ENCODE measurements at places on chromosomes 4 and X.
A peak's percentile ranks its signal among the peaks of the same experiment; 100 is the strongest.

DNA sequence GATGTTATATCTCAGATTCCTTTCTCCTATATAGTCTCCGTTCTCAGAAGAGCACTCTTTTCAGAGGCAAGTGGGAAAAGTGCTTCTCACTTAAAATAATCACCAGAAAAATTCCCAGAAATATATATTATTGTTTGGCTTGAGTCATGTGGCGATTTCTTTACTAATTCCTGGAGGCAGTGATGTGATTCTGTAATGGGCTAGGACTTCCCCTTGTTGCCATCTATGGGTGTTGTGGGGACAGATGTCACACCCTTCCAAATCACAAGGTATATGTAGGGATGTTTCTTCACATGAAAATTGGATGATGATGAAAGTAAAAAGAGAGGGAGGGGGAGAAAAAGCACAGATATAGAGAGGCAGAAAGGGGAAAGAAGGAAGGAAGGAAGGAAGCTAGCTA, 553.4 kb downstream of the PPP4R3C start:
- DNase-seq: no peak

DNA sequence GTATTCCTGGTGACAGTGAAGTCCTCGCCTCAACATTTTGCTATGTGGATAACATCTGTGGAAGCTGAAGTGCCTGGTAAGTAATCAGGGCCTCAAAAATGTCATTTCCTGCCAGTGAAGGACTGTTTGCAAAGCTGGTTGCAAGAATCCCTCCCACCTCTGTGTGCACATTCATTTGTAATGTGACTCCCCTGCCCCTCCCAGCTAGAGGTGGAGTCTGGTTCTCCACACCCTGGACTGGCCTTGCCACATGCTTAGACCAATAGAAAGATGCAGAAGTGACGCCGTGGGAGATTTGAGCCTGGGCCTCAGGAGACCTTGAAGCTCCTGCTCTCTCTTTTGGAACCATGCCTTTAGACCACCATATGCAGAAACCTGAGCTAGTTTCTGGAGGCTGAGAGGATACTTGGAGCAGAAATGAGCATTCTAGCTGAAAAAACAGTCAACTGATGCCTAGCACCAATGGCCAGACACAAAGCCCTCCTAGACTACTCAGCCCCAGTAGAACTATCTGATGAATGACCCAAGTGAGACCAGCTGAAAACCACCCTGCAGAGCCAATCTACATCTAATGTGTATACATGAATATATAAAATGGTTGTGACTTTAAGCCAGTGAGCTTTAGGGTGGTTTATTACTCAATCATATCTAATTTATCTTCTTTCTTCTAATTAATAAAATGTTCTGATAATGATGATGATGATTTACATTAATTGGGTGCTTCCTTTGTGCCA, 47.8 kb upstream of the CRMP1 start:
- DNase-seq: peak; percentile 70

- DNase-seq: no peak
Observed at GRCh38 chr4:180335566-180335965, 1907.6 kb upstream of the TENM3 start.

GRCh38 chr4:126568652-126569570, 1063.8 kb upstream of the INTU start:
- no peak for DNase-seq

DNA sequence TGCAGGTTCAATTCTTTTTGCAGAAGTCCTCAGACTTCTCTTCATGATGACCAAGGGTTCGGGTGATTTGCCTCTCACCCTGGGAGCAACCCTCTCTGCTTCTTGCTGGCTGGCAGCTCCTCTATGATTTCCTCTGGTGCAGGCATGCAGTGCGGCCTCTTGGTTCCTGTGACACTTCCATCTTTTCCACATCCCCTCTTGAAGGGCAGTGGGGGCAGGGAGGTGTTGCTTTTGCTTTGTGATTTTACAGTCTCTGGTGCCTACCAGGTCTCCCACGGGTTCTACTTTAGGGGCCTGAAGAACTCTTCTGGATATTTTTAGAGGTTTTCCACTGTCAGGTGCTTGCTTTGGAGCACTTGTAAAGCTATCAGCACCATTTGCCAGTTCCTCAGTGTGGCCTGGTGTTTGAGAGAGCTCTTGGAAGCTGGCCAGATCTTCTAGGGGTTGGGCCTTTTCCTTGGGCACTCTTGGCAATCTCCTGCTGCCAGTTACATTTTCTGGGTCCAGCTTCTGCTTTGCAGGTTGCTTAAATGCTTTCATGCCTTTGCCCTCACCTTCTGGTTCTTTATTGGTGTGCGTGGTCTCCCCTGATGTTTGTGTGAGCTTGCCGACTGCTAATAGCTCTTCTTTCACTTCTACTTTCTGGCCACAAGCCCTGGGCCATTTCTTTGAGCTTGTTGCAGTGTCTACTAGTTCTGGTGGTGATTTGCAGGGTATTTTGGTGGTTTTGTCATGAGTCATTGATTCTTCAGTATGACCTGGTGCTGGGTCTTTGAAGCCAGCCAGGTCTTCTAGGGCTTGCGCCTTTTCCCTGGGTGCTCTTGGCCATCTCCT, 11.5 kb upstream of the CHST7 start:
- peak; percentile 66 for DNase-seq

- DNase-seq: peak; percentile 52
Observed at GRCh38 chrX:20530406-20530921, 263.8 kb upstream of the RPS6KA3 start.

DNA sequence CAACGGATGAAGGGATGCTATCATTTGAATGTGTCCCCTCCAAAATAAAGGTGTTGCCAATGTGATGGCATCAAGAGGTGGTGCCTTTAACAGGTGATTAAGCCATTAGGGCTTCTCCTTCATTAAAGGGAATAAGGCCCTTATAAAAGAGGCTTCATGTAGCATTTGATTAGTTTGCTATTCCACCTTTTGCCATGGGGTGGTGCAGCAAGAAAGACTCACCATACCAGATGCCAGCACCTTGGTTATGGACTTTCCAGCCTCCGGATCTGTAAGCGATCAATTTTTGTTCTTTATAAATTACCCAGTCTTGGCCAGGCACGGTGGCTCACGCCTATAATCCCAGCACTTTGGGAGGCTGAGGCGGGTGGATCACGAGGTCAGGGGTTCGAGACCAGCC, 7.9 kb upstream of the SLC25A43 start:
- DNase-seq: peak; percentile 26

DNA sequence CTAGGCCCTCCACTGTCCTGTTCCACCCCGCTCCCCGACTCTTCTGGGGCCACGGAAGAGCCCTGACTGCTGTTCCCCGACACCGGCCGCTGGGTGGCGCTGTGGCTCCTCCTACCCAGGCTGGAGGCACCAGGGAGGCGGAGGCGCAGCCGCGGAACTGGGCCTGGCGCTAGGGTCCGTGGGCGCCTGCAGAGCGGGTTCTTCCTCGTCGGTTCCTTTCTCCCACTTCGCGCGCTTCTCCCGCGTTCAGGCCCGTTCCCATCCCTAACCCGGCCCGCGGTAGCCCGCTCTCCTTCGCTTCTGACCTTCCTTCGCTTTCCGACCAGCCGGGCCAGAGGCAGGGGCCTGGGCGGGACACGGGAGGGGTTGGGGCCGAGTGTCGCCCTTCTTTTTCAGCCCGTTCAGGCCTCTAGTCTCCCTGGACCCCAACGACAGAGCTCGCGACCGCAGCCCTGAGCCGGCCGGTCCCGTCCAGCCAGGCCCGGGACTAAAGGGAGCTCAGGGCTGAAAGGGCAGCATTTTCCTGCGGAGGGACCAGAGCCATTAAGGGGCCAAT, 34.3 kb downstream of the NALF2 start:
- peak; percentile 60 for DNase-seq

GRCh38 chr4:77493120-77493752, 112.4 kb upstream of the CXCL13 start:
- DNase-seq: peak; percentile 68

- no peak for DNase-seq
Observed at GRCh38 chrX:13485167-13485566, 84.2 kb upstream of the EGFL6 start.

DNA sequence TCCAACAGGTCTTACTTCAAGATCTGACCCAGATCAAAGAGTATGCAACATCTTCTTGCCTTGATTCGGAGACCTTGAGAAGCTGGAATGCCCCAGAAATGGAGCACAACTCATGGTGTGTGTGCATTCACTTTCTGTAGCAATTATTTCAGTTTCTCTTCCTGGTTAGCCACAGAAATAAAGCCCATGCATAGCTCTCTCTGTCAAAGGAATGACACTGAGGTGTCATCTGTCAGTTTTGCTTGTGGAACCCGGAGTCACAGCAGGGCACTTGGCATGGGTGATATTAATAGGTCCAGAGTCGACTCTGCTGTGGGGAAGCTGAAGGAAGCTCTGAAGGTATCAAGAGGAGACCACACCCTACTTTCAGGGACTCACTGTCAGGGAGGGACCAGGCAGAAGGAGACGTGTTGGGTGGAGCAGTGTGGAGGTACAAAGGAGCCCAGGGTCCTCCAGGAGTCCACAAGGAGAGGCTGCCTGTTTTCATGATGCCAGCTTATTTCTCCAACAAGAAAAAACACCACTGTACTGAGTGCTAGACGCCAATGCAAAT, 10.7 kb downstream of the CLNK start:
- peak; percentile 89 for DNase-seq

DNA sequence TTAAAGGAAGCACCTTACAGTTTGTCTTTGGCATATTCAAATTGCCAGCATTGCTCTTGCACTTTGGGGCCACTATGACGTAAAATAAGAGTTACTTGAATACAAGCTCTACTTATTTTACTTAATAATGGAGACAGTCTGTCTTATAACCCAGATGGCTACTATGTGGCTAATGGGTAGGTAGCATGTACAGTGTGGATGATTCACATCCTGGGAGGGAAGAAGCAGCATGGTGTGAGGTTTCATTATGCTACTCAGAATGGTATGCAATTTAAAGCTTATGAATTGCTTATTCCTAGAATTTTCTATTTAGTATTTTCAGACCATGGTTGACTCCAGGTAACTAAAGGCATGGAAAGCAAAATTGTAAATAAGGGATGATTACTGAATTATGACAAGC, 761.8 kb upstream of the ATOH1 start:
- DNase-seq: no peak

DNA sequence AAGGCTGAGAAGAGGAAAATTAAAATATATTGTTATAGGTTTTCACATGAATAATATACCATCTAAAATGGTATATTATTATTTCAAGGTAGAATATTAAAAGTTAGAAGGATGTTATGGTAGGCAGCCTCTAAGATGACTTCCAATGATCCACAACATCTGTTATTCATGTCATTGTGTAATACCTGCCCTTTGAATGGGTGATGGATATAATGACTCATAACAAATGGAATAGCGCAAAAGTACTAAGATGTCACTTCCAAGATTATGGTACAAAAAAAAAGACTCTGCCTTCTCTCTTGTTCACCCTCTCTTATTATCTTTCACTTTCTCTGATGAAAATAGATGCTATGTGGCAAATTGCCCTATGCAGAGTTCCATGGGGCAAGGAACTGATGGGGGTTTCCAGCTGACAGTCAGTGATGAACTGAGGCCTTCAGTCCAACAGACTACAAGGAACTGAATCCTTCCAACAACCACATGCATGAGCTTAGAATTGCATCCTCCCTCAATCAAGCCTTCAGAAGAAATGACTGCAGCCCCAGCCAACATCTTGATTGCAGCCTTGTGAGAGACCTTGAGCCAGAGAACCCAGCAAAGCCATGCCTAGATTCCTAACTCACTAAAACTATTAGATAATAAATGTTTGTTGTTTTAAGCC, 57.7 kb downstream of the HS6ST2 start:
- no peak for DNase-seq

GRCh38 chr4:24002330-24002966, 112.6 kb upstream of the PPARGC1A start:
- DNase-seq: no peak

- no peak for DNase-seq
Observed at GRCh38 chr4:67581913-67582312, 23.4 kb downstream of the STAP1 start.

- DNase-seq: no peak
Observed at GRCh38 chrX:110675886-110676285, 119.7 kb downstream of the CHRDL1 start.

DNA sequence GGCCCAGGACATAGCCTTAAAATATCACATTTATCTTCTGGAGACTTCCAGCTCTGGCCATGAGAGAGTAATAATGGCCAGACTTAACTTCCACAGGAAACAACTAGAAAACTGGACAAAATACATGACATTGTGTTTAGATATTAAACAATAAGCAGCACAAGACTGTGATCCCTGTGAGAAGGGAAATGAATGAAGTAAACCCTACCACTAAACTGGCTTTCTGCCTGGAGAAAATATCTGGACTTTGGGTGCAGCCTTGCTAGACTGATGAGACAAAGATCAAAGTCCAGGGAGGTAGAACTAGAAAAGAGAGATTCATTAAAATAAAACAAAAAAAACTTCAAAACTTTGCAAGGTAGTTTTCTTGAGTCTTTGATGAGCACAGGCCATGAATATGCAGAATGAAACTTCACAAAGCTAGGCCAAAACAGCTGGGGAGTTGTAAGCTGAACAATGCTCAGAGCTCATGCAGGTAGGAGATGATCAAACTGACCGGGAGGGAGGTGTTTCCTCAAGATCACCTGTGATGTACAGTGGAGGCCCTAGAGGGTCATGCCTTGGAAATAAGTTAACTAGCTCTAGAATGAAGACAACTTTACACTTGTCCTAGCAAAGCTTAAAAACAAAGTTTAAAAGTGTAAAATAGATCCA, 147.0 kb upstream of the SH3RF1 start:
- no peak for DNase-seq

DNA sequence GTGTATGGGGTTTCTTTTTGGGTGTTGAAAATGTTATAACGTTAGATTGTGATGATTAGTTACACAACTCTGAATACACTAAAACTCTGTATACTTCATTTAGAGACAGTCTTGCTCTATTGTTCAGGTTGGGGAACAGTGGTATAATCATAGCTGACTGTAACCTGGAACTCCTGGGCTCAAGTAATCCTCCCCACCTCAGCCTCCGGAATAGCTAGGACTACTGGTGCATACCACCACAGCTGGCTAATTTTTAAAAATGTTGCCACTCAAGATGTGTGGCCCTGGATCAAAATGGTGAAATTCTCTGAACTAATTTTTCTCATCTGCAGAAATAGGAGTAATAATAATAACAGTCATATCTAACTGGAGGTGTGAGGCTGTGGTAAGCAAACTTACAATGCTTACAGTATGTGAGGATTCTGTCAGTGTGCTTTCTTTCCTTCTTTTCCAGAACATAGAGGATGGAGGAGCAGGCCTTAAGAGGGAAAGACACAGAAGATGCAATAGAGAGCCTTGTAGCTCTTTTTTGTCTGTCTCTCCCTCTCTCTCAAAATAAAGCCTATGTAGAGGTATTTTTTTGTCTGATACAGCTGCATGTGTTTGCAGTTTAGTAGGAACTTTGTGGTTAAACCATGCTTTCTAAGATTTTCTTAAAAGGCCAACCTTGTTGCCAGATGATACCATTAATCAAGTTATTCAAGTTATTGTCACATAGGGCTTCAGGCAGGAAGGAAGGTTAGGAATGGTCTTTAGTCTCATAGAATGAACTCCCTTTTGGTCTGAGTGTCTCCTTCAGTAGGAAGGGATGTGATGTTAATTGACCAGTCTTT, 7.5 kb downstream of the ADD1 start:
- no peak for DNase-seq

GRCh38 chr4:1890979-1891570, 19.9 kb downstream of the NSD2 start:
- DNase-seq: no peak
